ENCODE measurements at places on chromosomes 1 and 21. TPM values are rescaled to one million over a fixed set of nuclear protein-coding genes. Genes with fewer than 3 reads are reported as not detected.

DNA sequence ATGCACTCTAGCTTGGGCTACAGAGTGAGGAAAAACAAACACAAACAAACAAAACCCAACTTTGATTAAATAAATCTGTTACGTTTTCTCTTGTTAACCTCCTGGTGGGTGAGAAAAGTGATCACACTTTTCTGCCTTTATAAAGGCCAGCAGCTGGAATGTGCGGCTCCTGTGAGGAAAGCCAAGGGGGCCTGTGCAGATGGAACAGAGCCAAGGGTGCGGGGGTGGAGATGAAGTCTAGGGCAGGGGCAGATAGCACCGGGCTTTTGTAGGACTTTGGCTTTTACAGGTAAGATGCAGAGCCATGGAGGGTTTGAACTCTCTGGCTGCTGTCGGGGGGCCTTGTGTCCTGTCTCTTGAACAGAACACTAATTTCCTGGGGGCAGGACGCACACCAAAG, 40.7 kb upstream of the GPR37L1 start:
- no peak for DNase-seq

DNA sequence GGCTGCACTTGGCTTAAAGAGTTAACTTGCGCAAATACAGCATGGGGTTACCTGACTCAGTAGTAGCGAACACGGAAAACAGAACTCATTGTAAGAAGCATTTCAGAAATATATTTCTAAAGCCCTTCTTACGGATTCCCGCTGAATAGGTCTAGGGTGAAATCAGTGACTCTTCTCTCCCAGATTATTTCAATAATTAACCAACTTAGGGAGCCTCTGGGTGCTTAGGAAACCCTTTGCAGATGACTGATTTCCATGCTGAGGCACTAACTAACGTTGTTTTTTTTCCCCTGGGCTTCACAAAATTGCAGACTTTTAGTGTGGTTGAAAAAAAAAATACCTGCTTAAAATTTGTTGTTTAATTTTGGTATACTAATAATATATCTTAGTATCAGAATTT, 40.3 kb downstream of the BTG3 start:
- DNase-seq, result no peak

GRCh38 chr1:23751815-23752200, 8.5 kb downstream of the ELOA start:
- no peak for DNase-seq

- DNase-seq, result peak; percentile 11
These were observed 1.3 kb downstream of the NEK7 start for GRCh38 chr1:198157847-198158725.

DNA sequence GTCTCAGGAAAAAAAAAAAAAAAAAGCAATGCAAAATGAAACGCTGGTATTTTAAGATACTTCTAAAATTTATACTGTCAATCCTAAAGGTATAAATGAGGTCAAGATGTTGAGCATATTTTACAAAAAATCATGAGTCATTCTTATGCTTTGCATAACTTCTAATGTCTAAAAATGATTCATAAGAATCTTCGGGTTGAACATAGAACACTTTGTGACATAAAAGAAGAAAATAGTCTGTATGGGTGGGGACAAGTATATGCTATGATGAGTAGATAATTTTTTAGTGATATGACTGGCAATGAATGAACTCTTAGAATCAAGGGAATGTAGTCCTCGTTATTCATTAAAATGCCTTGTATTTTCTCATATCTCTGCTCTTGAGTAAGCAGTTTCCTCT, 416.9 kb upstream of the USP24 start:
- DNase-seq, result peak; percentile 70

GRCh38 chr1:41394959-41395956, 34.0 kb downstream of the FOXO6 start:
- no peak for DNase-seq

- DNase-seq, result no peak
These were observed 38.2 kb downstream of the URB2 start for GRCh38 chr1:229664133-229664689.

DNA sequence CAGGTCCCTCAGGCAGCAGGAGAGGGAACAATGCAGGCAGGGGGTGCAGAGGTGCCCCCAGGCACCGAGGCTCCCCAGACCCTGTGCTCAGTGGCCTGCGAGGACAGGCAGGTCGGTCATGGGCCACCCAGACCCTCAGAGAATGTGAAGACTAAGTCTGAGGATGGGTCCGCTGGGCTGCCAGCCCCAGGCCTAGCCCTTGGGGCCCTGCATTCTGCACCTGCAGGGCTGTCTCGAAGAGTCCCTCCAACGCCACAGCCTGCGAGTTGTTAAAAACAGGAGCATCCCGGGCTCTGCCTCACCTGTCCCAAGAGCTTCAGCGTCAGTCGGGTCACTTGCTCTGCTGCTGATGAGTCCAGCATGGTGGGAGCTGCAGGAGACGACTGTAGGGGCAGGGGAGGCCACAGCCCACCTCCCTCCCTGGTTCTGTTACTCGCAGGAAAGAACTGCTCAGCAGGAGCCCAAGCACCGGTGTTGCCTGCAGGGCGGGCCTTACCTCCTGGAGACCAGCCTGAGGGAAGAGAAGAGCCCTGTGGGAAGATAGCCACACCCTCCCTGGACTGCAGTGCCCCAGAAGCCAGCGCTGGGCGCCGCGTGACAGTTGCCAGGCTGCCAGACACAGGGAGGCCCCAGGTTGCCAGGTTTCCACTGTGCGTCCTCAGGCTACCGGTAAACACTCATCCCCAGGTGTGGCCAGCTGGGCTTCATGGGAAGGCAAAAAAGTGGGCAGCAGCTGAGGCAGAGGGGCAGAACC, 5.8 kb downstream of the C21orf58 start:
- no peak for DNase-seq

- DNase-seq, result no peak
These were observed 691.3 kb upstream of the CXADR start for GRCh38 chr21:16821588-16821987.

- no peak for DNase-seq
These were observed 101.5 kb downstream of the PLA2G4A start for GRCh38 chr1:186930238-186930637.

GRCh38 chr1:22747021-22747734, 36.5 kb downstream of the EPHB2 start:
- peak; percentile 95 for DNase-seq

The SEC16B gene
- total RNA-seq, result 0.07 TPM

The FOXJ3 gene
- total RNA-seq, result 22.7 TPM

The AGMAT gene
- total RNA-seq, result 9.4 TPM

The AADACL3 gene
- not detected for total RNA-seq

The CENPS gene
- total RNA-seq, result 16.3 TPM

The SLAMF6 gene
- total RNA-seq, result not detected

The CADM3 gene
- not detected for total RNA-seq

The TUT4 gene
- 37.4 TPM for total RNA-seq

The TDRD5 gene
- not detected for total RNA-seq

Data from PC-3 (cell line).